Smooth muscle cell of trachea (primary cell): ENCODE measurements at places on chromosomes 6 and 20. TPM values are rescaled to one million over a fixed set of nuclear protein-coding genes. Genes with fewer than 3 reads are reported as not detected.

The WFDC12 gene
- total RNA-seq: not detected in 2 replicates

The C6orf141 gene
- 0.17 and 1.3 TPM in 2 replicates for total RNA-seq

The TUBB2B gene
- total RNA-seq: 4.0 and 4.1 TPM in 2 replicates

The CFAP206 gene
- 0.44 and 0.50 TPM in 2 replicates for total RNA-seq

The CRIP3 gene
- 0.44 TPM in 1 of 2 replicates, not detected in the other for total RNA-seq

The COL21A1 gene
- 4.6 and 17.6 TPM in 2 replicates for total RNA-seq

The PRICKLE4 gene
- 0.83 TPM in 1 of 2 replicates, not detected in the other for total RNA-seq

The PSORS1C2 gene
- not detected in 2 replicates for total RNA-seq

The GPX5 gene
- total RNA-seq: not detected in 2 replicates

The BCKDHB gene
- 12.6 and 17.2 TPM in 2 replicates for total RNA-seq

The RIPOR2 gene
- 0.15 and 0.83 TPM in 2 replicates for total RNA-seq

The VSTM2L gene
- 2.8 and 5.3 TPM in 2 replicates for total RNA-seq

The TPBG gene
- total RNA-seq: 69.0 and 71.4 TPM in 2 replicates

The MLN gene
- total RNA-seq: not detected in 2 replicates

The HUS1B gene
- 0.99 and 1.2 TPM in 2 replicates for total RNA-seq

The TGM2 gene
- total RNA-seq: 72.3 and 109 TPM in 2 replicates

The PGC gene
- not detected in 2 replicates for total RNA-seq

The ZKSCAN4 gene
- total RNA-seq: 7.3 and 8.7 TPM in 2 replicates

The TM9SF4 gene
- total RNA-seq: 31.4 and 48.1 TPM in 2 replicates

The PRRC2A gene
- 46.6 and 50.6 TPM in 2 replicates for total RNA-seq

The DDO gene
- total RNA-seq: 0.29 and 0.66 TPM in 2 replicates

The LRRC73 gene
- total RNA-seq: 0.15 and 0.50 TPM in 2 replicates

The VGLL2 gene
- total RNA-seq: not detected in 2 replicates

The LY6G5C gene
- 0.66 and 0.73 TPM in 2 replicates for total RNA-seq

The FAM162B gene
- total RNA-seq: 0.33 and 1.0 TPM in 2 replicates

The SMIM26 gene
- 52.9 and 93.4 TPM in 2 replicates for total RNA-seq

The C6orf47 gene
- total RNA-seq: 21.7 and 24.8 TPM in 2 replicates

The GNRH2 gene
- total RNA-seq: 0.15 and 0.50 TPM in 2 replicates

The PSMB9 gene
- 37.2 and 42.3 TPM in 2 replicates for total RNA-seq

The TLDC2 gene
- 0.15 TPM in 1 of 2 replicates, not detected in the other for total RNA-seq

The SMPD2 gene
- total RNA-seq: 6.8 and 8.7 TPM in 2 replicates

The CUL9 gene
- 34.5 and 44.2 TPM in 2 replicates for total RNA-seq

The ZNF311 gene
- total RNA-seq: 1.8 and 1.9 TPM in 2 replicates

The MOXD1 gene
- total RNA-seq: 118 and 199 TPM in 2 replicates

The MYB gene
- total RNA-seq: 0.29 TPM in 1 of 2 replicates, not detected in the other

The ATP6V1G2 gene
- total RNA-seq: 5.5 and 5.7 TPM in 2 replicates

The KIAA1755 gene
- total RNA-seq: 4.1 and 4.3 TPM in 2 replicates

The COL9A1 gene
- not detected in 2 replicates for total RNA-seq

The C20orf144 gene
- under 0.01 and 0.44 TPM in 2 replicates for total RNA-seq

The IL17A gene
- not detected in 2 replicates for total RNA-seq

The CD93 gene
- total RNA-seq: 1.0 TPM in 1 of 2 replicates, not detected in the other

The SMOC2 gene
- not detected in 2 replicates for total RNA-seq

The HTR1B gene
- total RNA-seq: 0.15 and 0.17 TPM in 2 replicates

The CYP24A1 gene
- not detected in 2 replicates for total RNA-seq

The NKAIN4 gene
- not detected in 2 replicates for total RNA-seq

The RCAN2 gene
- total RNA-seq: 2.2 and 6.3 TPM in 2 replicates

The SLC22A2 gene
- not detected in 2 replicates for total RNA-seq

The NECAB3 gene
- total RNA-seq: 29.5 and 42.2 TPM in 2 replicates

The SMLR1 gene
- total RNA-seq: not detected in 2 replicates

The COL9A3 gene
- 0.15 and 1.2 TPM in 2 replicates for total RNA-seq

The CRISP2 gene
- not detected in 2 replicates for total RNA-seq

The KCNB1 gene
- 0.33 TPM in 1 of 2 replicates, not detected in the other for total RNA-seq

The SPEF1 gene
- 0.15 and 0.17 TPM in 2 replicates for total RNA-seq
